AG09319 (cell line): ENCODE measurements at places on chromosomes 16 and 17.

DNA sequence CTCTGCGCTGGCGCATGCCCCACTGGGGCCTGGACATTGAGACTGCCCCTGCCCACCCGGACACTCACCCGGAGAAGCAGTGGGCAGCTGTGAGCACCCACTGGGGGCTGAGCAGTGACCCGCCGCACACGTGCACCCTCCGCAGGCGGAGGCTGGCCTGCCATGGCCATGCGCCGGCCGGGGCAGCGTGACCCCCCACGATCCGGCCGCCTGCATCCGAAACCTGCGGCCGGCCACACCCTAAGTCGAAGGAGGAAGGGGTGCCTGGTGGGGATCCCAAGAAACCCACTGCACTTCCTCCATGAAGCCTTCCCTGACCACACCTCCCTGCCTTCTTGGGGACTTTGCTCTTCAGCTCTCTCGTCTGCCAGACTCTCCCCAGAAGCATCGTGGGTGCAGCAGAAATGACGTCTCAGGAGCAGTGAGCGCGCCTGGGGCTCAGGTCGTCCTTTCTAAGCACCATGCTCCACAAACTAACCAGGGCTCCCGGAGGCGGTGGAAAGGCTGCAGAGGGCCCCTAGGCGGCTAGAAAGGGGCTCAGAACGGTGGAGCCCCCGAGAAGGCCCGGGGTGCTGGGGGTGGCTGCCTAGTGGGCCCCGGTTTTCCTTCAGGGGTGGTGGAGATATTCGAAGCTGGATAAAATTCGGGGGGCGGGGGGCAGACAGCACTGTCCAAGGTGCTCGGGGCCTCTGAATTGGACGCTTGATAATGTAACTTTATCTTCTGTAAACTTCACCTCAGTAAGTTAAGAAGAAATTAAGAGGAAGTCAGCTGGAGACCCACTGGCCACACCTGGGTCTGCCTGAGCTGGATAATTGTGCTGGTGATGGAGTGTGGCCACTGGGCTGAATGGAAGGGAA, 1.5 kb downstream of the TPSG1 start:
- no peak for DNase-seq

- DNase-seq = no peak
Observed at GRCh38 chr16:53456625-53457024, 22.4 kb downstream of the RBL2 start.

- DNase-seq = no peak
Observed at GRCh38 chr16:15466886-15467781, 32.7 kb downstream of the BMERB1 start.

DNA sequence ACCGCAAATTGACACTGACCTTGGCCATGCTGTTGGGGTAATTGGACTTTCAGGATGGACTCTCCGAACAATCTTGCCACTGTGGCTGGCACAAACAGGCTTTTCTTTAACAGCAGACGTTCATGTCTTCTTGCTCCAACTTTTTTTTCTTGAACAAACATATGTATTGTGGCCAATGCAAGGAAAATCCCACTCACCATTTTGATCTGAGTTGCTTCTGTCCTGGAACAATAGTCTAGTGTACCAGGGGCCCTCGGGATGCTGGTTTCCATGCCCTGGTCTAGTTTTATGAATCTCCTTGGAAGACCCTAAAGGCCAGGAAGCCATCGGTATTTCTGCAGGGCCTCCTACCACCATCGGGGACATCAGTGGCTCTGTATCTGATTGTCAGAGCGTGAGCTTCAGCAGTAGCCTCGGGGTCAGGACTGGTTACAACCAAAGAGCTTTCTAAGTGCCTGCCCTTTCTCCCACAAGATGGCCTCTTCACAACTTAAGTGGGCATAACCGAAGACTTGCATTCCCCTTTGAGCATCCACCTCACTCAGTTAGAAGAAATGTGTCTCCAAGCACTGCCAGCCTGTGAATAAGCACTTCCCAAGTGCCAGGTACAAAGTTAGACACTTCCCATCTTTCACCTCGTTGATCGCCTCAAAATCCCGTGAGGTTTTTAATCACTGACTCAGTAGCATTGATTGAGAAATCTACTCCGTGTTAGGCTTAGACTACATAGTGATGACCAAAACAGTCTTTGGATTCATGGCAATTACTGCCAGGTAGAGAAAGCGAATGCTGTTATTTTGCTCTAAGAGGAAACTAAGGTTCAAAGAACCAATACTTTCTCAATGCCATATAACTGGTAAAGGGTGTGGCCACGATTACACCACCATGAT, 87.0 kb upstream of the TBX2 start:
- DNase-seq = no peak

GRCh38 chr17:80485846-80486245, 9.4 kb upstream of the NPTX1 start:
- DNase-seq = no peak

- peak; percentile 10 for DNase-seq
Observed at GRCh38 chr16:66961065-66961744, at the start of gene CES3. Gene CES3 (plus strand): TSS chr16:66961266. CDS start chr16:66961308, 42 bp downstream.

GRCh38 chr16:84511180-84511800, 6.8 kb upstream of the MEAK7 start:
- peak; percentile 72 for DNase-seq

GRCh38 chr16:1363501-1364041, 11.8 kb downstream of the GNPTG start:
- DNase-seq = no peak

DNA sequence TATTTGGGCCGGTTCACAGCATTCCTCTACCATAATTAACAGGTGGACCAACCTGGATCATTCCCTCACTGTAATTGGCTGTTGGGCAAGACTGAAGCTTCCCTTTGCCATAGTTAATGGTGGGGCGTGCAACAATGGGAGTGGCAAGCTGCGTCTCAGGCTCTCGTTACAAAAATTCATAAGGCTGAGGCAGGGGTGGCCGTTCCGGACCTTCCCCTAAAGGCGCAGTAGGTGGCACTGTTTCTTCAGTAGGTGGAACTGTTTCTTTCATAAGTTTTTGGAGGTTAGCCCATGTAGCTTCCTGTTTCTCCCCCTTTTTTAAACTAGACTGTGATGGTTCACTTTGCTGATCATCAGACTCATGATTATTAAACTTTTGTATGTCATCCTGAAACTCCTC, 17.0 kb upstream of the TMC5 start:
- DNase-seq = no peak

- DNase-seq = no peak
Observed at GRCh38 chr17:3528880-3529511, 28.6 kb downstream of the TRPV3 start.

DNA sequence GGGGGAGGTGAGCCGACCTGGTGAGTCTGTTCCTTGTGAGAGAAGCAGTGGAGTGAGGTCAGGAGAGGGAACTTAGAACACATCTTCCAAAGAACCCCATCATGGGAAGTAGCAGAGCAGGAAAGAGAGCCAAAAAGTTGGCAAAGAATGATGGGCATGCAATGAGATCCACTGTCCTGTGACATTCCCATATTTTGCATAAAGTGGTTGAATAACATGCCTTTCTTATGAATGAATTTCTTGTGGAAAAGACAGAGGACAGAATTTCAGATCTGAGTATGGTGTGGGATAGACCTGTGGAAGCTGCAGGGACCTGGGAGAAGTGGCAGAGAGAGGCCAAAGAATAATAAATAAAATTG, 41.3 kb downstream of the TMEM100 start:
- DNase-seq = no peak

- no peak for DNase-seq
Observed at GRCh38 chr17:78576389-78577112, 645 bp downstream of the DNAH17 start.

DNA sequence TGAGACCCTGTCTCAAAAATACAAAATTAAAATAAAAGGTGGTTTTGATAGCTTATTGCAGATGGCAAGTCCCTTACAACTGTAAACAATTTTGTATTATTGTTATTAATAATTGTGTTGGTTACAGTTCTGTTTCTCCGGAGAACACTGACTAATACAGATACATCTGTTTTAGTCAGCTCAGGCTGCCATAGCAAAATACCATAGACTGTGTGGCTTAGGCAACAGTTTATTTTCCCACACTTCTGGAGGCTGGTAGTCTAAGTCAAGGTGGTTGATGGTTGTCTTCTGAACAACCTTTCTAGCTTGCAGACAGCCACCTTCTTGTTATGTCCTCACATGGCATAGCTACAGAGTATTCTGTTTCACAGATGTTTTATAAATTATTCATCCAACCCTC, 14.2 kb upstream of the IL21R start:
- DNase-seq = no peak

DNA sequence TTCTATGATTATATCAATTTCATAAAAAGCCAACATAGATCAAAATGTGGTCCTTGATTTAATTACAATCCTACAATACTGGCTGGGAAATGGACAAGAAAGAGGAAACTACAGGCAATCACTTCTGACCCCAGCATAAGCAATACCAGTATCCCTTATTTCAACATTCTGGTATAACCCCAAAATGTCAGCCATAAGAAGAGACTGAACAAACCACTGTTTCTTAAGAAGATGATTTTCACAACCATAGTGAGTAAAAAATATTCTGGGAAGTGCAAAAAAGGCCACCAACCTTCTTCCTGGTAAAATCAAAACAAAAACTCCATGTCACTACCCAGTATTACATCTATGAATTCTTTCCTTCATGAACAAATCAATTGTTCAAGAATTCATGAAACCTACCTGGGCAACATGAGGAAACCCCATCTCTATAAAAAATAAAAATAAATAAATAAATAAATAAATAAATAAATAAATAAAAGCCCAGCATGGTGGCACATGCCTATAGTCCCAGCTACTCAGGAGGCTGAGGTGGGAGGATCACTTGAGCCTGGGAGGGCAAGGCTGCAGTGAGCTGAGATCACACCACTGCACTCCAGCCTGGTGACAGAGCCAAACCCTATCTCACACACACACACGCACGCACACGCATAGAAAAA, 7.5 kb downstream of the N4BP1 start:
- no peak for DNase-seq

- DNase-seq = no peak
Observed at GRCh38 chr16:24845726-24846547, at the start of gene SLC5A11. Gene SLC5A11 (plus strand): TSS chr16:24845963. CDS start chr16:24858644, 12,681 bp downstream.

- DNase-seq = no peak
Observed at GRCh38 chr17:51941272-51941671, 217.2 kb downstream of the CA10 start.

DNA sequence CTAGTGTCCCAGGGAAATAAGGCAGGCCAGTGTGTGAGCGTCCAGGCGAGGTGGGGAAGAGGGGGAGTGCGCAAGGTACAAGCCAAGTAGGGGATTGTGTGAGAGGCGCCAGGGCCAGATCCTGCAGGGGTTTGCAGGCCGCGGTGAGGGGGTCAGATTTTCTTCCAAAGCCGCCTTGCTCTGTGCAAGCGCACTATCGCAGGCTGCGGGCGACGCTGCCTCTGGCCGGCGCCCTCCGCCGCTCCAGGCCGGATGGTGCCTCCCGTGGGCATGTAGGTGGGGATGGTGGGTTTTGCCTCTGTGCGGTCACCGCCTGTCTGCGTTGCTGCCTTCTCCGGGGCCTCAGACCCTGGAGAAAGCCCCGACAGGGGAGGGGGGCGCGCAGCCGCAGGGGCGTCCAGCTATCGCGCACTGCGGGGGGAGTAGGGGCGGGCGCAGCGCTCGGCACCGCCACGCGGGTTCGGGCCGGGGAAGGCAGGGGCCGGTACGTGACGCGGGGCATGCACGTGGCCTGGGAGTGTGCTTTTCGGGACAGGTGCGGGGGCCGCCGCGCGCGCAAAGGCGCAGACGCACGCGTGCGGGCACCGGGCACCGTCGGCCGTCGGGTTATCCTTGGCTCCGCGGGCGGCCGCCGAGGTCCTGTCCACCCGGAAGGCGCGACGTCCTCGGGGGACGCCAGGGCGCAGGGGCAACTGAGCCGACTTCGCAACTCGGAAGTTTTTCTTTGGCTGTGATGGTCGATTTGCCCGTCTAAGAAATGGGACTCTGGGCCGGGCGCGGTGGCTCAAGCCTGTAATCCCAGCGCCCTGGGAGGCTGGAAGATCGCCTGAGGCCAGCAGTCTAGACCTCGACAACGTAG, 1.1 kb upstream of the HAPSTR1 start:
- DNase-seq = no peak

DNA sequence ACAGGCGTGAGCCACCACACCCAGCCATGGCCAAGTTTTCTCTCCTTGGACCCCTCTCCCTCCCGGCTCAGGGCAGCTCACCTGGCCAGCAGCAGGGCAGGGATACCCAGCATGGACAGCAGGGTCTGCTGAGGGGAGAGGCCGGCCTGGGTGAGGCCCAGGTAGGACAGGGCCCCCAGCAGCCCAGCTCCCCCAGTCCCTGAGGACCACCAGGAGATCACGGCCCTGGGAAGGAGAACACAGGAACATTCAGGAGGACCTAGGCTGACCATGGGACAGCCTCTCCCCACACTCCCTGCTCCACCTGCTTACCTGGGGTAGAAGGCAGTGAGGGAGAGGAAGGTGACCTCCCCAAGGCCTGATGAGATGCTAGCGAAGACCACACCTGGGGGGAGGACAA, 5.6 kb downstream of the CLN3 start:
- DNase-seq = no peak

DNA sequence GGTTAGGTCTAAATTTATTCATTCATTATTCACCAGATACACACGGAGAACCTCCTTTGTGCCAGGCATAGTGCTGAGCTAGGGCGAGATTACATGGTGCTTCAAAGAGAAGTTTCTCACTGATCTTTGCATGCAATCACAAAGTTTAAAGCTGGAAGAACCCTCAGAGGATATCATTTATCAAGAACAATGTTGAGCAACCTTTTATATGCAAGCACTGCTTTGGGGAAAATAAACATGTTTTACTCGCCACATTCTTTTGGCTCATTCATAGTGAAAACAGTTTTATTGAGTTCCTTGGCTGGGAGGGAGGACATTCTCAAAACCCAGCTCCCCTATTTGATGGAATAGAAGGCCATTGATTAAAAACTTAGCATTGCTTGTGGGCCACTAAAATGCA, 49.8 kb upstream of the XYLT1 start:
- peak; percentile 57 for DNase-seq

GRCh38 chr16:60166111-60166510, 1432.0 kb upstream of the GOT2 start:
- DNase-seq = no peak

GRCh38 chr17:13973960-13974651, 95.2 kb upstream of the COX10 start:
- no peak for DNase-seq

DNA sequence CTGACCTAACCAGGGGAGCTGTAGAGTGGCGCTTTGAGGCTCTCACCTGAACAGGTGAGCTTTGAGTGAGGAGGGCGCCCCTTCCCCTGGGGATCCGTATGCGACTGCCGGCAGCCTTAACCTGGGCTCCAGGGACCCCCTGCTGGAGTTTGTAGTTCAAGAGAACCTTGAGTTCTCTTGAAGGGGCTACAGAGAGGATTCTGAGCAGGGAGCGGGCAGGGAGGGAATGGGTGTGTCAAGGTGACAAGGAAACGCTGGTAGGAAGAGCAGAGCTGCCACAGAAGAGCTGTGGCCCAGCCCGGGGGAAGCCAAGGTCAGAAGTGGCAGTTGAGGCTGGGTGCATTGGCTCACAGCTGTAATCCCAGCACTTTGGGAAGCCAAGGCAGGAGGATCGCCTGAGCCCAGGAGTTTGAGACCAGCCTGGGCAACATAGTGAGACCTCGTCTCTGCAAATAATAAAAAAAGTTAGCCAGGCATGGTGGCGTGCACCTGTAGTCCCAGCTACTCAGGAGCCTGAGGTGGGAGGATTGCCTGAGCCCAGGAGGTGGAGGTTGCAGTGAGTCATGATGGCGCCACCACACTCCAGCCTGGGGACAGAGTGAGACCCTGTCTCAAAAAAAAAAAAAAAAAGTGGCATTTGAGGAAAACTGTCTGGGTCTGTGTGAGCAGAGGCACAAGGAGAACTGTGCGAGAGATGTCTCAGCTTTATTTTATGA, 1.2 kb downstream of the LLGL2 start:
- DNase-seq = no peak
